ENCODE measurements at places on chromosomes 6 and 20. TPM values are rescaled to one million over a fixed set of nuclear protein-coding genes. Genes with fewer than 3 reads are reported as not detected.

The C20orf144 gene
- total RNA-seq, result not detected

The OXT gene
- not detected for total RNA-seq

The GPANK1 gene
- total RNA-seq, result 18.3 TPM

The SLC22A16 gene
- total RNA-seq, result not detected

The CD93 gene
- 0.10 TPM for total RNA-seq
